ENCODE measurements at places on chromosomes 1 and 21.

GRCh38 chr1:168372307-168372706 is 91.6 kb downstream of the TBX19 start:
- DNase-seq = no peak

- DNase-seq = no peak
Observed at GRCh38 chr1:226674892-226675714, 64.0 kb downstream of the ITPKB start.

GRCh38 chr1:236502972-236503639 is 20.7 kb upstream of the LGALS8 start:
- DNase-seq = no peak

DNA sequence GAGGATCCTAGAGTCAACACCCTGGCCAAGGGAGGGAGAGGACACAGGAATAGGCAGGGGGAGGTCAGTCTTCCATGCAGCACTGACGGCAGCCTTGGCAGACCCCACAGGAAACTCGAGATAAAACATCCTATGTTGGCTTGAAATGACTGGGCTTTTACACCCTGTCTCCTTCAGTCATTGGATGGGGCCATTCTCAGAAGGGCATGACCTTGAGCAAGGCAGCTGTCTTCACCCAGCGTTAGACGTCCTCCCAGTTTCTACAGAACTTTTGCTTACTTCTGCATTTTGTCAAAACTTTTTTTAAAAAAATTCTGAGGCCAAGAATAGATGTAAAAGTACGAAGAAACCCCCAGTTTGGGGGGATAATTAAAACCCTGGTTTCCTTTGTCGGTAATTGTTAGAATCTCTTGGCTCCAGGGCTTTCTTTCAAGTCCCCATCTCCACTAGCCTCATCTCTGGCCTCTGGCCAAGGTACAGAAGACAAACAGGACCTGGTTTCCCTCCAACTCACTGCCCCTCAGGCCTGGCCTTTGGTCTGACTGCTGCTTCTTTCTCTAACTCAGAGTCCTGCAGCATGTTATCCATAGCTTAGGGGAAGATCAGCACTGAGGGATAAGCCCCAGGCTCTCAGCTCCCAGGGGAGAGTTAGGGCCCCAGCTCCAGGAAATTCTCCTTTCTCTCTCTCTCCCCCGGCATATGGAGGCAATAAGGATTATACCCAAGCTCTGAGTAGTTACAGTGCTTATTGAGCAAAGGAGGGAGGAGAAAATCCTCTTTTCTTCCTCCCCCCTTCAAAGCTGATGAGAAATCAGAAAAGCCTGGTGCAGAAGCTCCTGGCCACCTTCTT is 51.6 kb upstream of the KCND3 start:
- no peak for DNase-seq

- DNase-seq = no peak
Observed at GRCh38 chr1:231035799-231036198, 4.3 kb downstream of the FAM89A start.

DNA sequence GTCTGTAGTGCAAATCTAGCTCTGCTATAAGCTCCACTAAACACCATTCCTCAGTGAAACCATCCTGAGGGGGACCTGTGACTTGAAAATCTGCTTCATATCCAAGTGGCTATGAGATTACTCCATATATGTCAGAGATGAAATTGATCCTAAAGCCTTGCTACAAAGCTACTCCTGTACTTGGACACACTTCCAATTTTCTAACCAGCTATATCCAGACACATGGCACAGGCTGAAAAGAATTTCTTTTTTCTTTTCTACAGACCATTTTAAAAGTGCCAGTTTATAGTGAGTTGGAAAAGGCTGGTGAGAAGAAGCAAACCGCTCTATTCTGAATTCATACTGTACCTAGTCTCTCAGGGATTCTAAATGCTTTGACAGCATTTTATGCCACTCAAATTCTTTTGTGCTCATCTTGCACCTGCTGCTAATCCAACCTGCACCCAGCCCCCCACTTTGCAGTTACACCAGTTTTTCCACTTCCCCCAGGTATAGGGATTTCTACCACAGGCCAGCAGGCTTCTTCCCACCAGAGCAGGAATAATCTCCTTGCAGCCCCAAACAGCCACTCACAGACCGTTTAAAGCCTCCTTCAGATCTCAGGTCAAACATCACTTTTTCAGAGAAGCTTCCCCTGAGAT is 112.5 kb downstream of the RERE start:
- no peak for DNase-seq

DNA sequence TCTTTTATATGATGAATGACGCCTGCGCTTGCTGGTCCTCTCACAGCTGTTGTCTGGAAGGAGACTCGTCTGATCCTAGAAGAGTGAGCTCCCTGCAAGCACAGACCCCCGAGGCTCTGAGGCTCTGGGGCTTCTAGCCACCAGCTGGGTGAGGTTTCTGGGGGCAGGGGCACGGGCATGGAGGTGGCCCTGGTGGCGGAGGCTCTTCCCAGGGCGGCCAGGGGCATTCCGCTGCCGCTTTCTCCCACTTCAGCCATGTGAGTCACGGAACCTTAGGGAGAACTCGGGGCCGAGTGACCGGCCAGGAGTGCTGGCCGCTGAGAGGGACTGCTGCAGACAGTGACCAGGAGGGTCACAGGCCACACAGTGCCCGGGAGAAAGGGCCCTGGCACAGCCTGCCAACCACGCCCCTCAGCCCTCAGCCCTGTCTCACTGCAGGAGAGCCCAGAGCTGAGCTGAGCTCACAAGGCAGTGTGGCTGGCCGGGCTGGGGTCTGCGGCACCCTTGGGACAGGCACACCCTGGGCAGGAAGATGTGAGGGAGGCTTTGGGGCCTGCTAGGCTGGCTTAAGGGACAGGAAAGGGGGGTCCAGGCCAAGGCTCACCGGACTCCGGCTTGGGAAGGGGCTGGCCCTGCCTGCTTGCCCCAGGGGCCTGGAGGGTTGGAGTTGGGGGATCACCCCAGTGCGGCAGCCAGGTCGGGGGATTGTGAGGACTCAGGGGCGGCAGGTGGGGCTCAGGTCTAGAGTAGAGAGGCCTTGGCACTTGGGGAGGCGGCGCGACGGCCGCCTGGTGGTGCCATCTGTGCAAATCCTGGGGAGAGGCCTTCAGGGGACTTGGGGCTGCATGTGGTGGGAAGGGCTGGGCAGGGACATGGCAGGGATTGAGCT is 35.7 kb downstream of the MORN1 start:
- no peak for DNase-seq

GRCh38 chr1:53544728-53545515 is 85.7 kb downstream of the DMRTB1 start:
- DNase-seq = no peak

- DNase-seq = no peak
Observed at GRCh38 chr1:19762175-19762779, 37.4 kb downstream of the TMCO4 start.

- no peak for DNase-seq
Observed at GRCh38 chr1:41378999-41379737, 17.9 kb downstream of the FOXO6 start.

- DNase-seq = peak; percentile 73
Observed at GRCh38 chr1:145690587-145691558, 16.3 kb downstream of the PDZK1 start.

DNA sequence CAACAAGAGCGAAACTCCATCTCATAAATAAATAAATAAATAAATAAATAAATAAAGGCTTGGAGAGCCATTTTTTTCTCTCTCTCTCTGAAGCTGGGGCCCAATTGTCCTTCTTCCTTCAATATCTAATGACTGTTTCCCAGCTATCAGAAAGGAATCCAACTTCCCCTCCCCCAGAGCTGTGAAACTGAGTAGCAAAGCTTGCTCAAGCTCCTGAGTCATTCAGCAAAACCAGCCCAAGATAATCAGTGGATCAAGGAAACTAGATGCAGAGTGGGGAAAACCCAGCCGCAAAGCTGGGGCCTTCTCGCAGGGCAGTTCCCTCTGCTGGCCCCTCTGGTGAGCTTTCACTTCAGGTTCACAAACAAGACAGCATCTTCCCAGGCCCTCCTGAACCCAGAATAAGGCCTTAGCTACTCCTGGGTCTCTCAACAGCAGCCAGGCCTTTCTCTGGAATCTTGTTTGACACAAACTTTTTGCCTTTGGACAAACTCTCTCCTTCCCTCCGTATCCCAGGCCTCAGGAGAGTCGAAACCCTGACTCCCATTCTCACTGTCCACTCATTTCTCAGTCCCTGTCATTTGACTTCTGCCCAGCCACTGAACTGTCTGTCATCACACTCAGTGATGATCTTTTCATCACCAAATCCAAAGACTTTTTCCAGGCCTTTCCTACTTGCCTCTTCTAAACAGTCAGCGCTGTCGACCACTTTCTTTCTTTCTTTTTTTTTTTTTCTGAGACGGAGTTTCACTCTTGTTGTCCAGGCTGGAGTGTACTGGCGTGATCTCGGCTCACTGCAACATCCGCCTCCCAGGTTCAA is 18.0 kb upstream of the PTP4A2 start:
- peak; percentile 99 for DNase-seq

DNA sequence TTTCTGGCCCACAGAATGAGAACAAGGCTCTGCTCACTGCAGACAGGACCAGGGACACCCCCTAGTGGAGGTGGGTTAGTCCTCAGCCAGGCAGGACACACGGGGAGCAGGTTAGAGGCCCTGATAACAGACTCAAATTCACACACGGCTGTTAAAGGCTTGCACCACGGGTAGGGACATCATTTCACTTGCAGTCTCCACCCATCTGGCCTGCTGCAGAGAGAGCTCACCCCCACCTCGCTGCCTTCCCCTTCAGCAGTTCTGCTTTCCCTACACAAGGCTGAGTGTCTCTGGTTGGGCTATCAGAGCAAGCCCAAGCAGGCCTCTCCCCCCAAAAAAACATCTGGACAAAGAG is 20.6 kb downstream of the MEF2D start:
- no peak for DNase-seq

DNA sequence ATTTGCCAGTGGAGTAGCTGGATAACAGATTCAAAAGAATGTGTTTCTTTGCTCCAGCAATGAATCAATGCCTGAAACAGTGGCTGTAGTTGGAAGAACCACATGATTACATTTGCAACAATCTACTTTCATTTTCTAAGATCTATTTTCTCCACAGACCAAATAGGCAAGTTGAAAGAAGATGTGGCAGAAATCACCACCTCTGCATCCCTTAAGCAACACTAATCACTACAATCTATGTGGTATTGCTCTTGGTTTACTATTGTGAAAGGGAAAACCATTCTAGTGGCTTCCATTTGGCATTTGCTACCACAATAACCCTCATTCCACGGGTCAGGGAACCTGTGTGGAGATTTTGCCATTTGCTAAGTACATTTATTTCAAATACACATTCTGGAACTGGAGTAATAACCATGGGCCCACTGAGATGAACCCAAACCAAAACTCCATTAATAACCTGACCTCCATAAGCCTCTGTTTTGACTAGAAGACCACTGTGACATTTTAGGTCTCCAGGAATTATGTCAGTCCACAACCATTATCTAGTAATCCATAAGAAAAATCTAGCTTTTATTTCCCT is 66.3 kb downstream of the C1orf185 start:
- no peak for DNase-seq

GRCh38 chr1:206544562-206545257 is 37.4 kb downstream of the RASSF5 start:
- no peak for DNase-seq

- DNase-seq = no peak
Observed at GRCh38 chr1:186953876-186954275, 125.1 kb downstream of the PLA2G4A start.

- no peak for DNase-seq
Observed at GRCh38 chr1:2589431-2590232, 3.1 kb downstream of the PRXL2B start.

DNA sequence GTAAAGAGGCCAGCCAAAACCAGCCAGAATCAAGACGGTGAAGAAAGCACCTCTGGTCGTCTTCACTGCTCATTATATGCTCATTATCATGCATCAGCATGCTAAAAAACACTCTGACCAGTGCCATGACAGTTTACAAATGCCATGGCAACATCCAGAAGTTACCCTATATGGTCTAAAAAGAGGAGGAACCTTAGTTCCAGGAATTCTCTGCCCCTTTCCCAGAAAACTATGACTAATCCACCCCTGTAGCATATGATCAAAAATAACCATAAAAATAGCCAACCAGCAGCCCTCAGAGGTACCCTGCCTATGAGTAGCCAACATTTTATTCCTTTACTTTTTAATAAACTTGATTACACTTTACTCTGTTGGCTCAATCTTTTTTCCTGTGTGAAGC is 34.2 kb upstream of the PBX1 start:
- no peak for DNase-seq

GRCh38 chr1:10353693-10354092 is 45.2 kb upstream of the PGD start:
- DNase-seq = no peak

- DNase-seq = no peak
Observed at GRCh38 chr1:194223596-194223995, 1037.2 kb upstream of the B3GALT2 start.

GRCh38 chr1:62356257-62356835 is 37.1 kb upstream of the KANK4 start:
- peak; percentile 56 for DNase-seq

GRCh38 chr1:55428944-55429931 is 214.1 kb upstream of the USP24 start:
- DNase-seq = peak; percentile 98
